ENCODE measurements at places on chromosomes 1 and 21. TPM values are rescaled to one million over a fixed set of nuclear protein-coding genes. Genes with fewer than 3 reads are reported as not detected.
A peak's percentile ranks its signal among the peaks of the same experiment; 100 is the strongest.

Gene KRTAP7-1
- total RNA-seq: not detected

Gene CFHR3
- not detected for total RNA-seq

Gene CTSK
- total RNA-seq: 0.92 TPM

Gene RGSL1
- total RNA-seq: not detected

Gene B4GALT3
- total RNA-seq: 20.5 TPM

Gene SLC5A9
- not detected for total RNA-seq

GRCh38 chr1:12552951-12553921 is 64.8 kb downstream of the DHRS3 start:
- DNase-seq: peak; percentile 43

DNA sequence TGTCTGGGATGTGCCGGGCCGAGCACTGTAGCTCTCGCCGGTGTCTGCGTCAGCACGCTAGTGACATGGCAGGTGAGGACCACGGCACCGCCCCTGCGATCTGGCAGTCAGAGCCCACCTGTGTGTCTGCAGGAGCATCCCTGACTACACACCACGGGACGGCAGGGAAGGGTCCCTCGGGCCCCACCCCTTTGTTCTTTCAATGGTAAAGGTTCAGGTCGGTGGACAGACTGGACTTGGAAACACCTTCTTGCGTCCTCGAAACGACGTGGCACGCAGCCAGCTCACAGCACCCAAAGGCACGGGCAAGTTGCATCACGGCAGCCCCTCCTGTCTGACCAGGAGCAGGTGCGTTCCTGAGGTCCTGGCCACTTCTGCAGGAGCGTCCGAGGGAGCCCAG is 3.7 kb upstream of the SAMD11 start:
- no peak for DNase-seq

DNA sequence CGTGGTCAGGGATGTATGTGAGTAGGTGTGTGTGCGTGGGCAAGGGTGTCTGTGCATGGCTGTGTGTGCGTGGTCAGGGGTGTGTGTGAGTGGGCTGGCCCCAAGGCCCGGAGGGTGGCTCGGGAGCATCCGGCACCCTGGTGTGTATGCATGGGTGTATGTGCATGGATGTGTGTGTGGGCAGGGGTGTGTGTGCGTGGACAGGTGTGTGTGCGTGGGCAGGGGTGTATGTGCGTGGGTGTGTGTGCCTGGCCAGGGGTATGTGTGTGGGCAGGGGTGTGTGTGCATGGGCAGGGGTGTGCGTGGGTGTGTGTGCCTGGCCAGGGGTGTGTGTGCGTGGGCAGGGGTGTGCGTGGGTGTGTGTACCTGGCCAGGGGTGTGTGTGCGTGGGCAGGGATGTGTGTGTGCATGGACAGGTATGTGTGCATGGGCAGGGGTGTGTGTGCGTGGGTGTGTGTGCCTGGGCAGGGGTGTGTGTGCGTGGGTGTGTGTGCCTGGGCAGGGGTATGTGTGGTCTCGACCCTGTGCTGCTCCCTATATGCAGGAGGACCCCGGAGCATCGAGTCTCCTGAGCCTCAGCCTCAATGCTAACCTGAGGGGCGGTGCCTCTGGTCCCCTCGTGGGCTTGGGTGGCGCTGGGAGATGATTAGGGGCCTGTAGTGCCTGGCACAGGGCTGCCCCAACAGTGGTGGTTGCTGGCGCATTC is 16.3 kb downstream of the ARHGEF16 start:
- no peak for DNase-seq

DNA sequence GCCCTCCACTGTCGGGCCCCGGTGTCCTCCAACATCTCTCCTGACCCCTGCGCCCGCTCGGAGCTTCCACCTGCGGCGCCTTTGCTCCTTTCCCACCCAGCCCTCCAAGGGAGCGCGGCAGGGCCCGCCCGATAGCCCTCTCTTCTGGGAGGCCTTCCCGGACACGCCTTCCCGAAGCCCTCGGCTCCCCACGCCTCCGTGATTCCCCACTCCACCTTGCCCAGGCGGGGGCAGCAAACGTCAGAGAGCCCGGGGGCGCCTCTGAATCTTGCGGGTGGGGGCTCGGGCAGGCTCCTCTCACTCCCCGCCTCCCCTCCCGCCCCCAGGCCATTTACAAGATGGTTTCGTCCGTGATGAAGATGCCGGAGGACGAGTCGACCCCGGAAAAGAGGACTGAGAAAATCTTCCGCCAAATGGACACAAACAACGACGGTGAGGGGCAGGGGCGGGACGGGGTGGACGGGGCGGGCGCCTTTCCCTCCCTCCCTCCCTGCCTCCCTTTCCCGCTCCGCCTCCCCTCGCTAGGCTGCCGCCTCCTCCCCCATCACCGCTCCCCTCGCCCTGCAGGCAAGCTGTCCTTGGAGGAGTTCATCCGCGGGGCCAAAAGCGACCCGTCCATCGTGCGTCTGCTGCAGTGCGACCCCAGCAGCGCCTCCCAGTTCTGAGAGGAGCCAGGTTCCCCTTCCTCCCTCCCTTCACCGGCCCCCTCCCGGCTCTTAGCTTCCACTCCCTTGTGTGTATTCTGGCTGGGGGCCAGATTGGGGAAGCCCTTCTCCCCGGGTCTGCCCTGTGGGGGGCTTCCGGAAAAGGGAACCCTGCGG is 7.1 kb downstream of the HPCA start:
- peak; percentile 28 for DNase-seq

DNA sequence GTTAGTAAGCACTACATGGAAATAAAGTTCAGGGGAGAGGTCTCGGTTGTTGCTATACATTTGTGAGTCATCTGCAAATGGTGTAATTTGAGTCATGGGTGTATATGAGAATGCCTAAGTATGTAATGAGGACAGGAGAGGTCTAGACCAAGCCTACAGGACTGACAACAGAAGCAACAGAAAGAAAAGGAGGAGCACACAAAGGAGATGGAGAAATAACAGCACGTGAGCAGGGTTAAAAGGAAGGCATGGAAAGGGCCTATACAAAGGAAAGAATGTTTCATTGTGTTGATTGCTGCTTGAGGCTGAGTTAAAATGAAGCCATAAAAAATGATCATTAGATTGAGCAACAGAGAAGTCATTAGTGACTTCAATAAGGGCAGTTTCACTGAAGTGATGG is 28.0 kb upstream of the PRKAA2 start:
- DNase-seq: no peak

DNA sequence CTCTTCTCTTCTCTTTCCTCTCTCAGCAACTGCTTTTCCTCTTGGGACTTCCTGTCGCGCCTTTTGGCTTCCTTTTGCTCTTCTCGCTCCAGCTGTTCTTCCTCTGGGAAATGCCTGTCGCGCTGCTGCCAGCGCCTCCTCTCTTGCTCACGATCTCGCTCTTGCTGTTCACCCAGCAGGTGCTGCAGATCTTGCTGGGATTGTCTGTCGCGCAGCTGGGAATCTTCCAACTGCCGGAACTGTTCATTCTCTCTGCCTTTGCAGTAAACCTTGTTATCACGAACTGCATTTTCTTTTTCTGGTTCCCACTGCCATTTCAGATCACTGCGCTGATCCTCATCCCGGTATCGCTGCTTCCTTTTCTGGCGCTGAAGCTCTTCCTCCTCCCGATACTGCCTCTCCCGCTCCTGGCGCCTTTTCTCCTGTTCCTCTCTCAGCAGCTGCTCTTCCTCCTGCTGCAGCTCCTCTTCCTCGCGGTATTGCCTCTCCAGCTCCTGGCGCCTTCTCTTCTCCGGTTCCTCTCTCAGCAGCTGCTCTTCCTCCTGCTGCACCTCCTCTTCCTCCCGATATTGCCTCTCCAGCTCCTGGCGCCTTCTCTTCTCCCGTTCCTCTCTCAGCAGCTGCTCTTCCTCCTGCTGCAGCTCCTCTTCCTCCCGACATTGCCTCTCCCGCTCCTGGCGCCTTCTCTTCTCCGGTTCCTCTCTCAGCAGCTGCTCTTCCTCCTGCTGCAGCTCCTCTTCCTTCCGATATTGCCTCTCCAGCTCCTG is 5.8 kb downstream of the TCHH start:
- no peak for DNase-seq

GRCh38 chr1:63276624-63277023 is 45.7 kb upstream of the FOXD3 start:
- DNase-seq: no peak
